Left renal cortex interstitium (tissue), 4 donors: ENCODE measurements at places on chromosomes 6 and 20.

DNA sequence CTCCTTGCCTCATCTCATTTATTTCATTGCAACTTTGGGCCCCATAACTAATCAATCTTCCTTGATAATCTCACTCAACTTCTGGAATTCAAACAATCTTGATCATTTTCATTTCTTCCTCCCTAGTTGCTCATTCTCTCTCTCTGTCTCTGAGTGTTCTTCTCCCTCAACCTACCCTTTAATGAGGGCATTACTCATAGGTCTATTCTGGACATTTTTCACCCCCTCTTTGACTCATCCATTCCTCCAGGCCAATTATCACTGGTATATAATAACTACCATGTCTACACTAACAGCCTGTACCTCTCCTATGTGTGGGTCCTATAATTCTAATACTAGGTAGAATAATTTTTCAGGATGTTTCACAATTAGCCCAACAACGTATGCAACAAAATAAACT, 78.8 kb downstream of the COL21A1 start:
- no peak for DNase-seq

GRCh38 chr6:128057541-128057940, 156.7 kb upstream of the THEMIS start:
- DNase-seq = no peak

DNA sequence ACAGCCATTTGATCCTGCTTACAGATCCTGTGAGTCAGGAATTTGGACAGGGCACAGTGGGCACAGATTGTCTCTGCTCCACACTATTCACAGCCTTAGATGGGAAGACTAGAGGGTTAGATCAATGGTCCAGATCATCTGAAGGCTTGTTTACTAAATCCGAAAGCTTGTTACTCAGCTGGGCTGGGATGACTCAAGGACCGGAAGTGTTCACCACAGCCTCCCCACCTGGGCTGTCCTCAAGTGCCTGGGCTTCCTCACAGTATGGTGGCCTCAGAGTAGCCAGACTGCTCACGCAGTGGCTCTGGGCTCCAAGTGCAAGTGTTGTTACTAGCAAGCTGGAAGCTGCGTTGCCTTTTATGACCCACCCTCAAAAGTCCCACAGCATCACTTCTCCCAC, 75.4 kb upstream of the INSM1 start:
- DNase-seq = no peak

DNA sequence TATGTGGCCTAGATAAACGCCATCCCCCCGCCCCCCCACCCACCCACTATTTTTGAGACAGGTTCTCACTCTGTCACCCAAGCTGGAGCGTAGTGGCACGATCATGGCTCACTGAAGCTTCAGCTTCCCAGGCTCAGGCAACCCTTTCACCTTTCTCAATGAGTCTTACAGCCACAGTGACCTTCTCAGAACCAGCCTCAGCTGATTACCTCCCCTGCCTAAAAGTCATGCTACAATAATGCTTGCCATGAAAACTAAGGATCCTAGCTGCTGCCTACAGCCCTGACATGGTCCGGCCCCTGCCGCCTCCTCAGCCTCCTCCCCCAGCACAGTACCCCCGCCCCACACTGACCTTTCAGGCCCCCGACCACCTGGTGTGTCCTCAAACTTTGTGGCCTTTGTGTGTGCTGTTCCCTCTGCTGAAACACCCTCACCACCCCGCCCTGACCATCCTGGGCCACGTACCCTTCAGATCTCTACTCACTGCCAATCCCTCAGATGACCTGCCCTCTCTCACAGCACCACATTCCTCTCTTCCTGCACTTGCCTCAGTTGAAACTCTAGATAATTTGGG, 31.3 kb downstream of the PNPLA1 start:
- no peak for DNase-seq

- DNase-seq = no peak
Measured at GRCh38 chr6:122264557-122264956, 134.9 kb upstream of the HSF2 start.

DNA sequence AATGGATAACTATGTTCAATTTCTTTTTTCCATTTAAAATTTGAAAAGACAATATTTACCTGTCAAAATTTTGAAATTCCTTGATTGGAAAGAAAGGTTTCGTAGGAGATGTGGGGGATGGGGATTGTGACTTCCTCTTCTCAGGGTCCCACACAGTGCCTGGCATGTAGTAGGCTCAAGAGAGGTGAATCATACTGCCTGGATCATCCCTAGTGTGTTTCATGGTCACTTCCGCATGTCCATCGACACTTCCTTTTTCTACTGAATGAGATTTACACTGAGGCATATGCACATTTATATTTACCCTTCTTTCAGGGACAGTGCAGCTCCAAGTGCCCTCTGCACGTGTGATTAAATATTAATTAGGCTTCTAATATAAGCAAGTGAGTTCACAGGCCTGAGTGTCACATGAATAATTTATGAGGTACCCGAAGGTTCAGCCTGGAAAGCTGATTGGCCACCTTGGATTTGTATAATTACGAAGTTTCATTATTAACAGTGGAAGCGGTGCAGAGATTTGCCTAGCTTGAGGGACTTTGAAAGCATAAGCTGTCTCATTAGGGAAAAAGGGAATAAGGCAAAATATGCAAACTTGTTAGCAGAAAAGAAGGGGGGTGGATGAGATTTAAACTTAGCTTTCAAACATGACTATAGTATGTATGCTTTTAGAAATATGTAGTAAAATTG, 177.5 kb upstream of the MMS22L start:
- DNase-seq = no peak

DNA sequence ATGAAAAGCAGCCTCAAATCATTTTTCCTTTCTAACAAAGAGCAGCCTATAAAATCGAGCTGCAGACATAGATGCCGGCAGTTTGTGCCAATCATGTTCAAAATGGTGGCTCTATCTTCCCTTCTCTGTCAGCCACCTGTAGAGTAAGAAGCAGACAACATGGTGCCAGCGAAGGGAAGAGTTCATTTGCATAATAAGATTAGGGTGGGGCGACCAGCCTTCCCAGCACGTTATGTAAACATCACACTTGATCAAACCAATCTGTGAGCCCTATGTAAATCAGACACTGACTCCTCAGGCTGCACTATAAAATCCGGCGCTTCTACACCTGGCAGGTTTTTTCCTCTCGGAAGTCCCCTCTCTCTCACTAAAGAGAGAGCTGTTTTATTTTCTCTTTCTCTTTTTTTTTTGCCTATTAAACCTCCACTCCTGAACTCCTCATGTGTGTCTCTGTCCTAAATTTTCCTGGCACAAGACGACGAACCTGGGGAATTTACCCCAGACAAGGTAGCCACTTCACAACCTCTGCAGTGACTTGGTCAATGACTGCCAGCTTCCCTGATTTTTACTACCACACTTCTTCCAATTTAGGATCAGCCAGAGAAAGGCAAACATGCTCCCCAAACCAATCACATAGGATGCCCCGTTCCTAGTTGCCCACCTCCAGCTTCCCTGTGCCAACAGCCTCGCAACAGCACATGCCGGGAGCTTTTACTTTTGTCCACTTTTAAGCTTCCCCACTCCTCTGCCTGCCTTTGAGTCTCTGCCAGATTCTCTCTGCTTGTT, 12.9 kb downstream of the TPMT start:
- DNase-seq = no peak

DNA sequence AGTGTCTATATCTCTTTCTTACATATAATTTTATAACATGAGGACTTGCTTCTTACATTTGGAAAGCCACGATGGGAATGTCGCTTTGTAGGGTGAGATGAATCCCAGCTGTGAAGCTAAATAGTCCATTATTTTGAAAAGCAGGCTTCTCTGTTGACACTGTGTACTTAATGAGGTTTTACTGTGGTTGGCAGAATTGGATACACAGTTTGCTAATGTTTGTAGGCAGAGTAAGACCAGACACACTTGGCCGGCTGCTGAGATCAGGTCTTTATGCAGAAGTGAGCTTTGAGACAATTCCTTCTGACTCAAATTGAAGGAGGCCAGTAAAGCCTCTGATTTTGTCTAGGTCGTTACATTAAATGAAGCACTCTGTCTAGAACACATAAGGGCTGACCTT, 93.0 kb downstream of the NDUFAF5 start:
- no peak for DNase-seq

- no peak for DNase-seq
Measured at GRCh38 chr6:147447835-147448611, 60.5 kb upstream of the SAMD5 start.

DNA sequence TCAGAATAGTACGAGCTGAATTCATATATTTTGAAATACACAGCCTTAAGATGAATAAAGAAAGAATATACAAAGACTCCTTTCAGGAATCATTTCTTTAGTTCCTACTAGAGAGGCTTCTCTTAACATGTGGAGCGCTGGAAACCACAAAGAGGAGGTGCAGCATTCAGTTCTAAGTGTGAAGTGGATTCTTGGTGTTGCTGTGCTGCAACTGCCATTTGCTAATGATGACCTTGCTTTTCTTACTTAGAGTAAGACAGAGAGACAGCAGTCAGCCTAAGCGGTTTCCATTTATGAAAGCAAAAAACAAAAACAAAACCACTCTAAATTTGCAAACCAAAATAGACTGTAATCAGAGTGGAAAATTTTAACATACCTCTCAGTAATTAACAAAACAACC, 629.0 kb downstream of the EPHA7 start:
- no peak for DNase-seq

DNA sequence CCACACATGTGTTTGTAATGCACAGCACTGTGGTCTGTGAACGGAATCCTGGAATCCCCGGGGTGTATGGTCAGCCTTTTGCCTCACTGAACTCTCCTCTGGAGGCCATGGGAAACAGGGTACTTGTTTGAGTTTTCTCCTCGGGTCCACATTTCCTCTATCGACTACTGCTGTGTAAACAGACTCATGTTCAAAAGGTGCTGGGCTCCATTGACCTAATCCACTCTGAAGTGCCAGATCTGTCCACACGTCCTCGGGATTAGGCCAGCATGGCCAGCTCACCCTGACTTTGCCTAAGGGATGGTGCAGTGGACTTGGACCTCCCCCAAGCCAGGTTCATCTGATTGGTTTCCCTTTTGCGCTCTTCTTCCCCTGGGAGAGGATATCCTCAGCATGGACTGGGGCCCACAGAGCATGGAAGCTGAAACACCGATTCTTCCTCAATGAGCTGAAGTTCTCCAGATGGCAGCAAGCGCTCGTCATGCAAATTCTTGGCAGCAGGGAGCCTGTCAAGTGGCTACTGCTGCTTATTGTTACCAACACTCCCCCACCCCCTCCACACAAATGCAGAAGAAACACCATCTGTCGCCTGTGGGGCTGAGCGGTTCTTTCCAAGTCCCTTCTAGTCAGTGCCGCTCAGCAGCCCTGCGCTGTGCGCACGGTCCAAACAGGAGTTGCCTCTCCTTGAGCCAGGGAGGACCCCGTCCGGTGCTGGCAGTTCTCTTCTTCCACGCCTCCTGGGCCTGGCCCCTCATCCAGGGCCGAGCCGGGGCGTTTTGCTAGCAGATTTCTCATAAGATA, 292.6 kb upstream of the MARCKS start:
- peak; percentile 70 for DNase-seq

GRCh38 chr6:19535351-19535750, 301.8 kb upstream of the ID4 start:
- DNase-seq = no peak

GRCh38 chr6:34030831-34031624, 114.9 kb downstream of the GRM4 start:
- no peak for DNase-seq

- no peak for DNase-seq
Measured at GRCh38 chr20:19274001-19274400, 61.6 kb downstream of the SLC24A3 start.

- peak; percentile 92 for DNase-seq
Measured at GRCh38 chr6:31814677-31815024, 432 bp downstream of the HSPA1L start.

DNA sequence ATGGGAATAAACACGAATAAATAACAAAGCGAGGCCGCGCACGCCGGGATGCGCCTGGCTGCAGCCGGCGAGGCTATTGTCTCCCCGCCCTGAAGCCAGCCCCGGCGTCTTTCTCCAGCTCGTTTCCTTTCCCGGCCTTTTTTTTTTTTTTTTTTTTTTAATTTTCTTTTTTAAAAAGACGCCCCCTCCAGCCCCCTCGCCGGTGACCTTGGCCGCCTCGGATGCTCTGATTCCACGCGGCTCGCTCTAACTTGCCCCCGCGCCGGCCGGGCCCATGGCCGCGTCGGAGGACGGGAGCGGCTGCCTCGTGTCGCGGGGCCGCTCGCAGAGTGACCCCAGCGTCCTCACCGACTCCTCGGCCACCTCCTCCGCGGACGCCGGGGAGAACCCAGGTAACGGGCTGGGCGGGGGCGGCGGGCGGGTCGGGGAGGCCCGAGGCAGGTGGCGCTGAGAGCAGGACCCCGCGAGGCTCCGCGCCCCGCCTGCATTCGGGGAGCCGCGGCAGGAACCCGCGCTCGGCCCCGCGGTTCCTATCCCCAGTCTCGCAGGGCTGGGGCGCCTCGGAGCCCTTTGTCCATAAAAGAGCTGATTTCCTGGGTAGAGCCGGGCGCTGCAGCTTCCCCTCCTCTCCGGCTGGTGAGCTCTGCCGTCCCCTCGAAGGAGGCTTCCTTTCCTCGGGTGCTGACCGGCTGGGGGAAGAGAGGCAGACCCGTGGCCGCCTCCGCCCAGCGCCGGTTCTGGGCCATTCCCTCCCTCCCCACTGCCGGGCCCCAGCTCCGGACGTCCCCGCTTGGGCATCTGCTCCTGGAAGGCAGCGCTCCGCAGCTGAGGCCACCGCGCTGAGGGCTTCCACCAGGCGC, 631 bp downstream of the PHACTR3 start:
- no peak for DNase-seq

DNA sequence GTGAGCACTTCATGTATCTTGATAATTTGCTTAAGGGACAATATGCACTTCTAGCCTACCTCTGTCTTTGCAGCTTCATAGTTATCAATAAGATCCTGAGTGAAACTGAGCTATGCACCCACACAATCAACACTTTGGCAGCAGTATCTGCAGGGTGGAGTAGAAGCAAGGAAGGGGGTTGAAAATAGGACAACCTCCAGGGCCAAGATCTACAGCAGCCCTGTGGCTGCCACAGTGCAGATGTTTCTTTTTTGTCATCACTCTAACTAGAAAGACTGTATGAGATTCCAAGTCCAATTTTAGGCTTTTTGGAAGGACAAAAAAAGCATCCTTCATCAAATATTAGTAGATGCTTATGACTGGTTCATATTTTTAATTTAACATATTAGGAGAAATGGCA, 336.1 kb upstream of the CITED2 start:
- no peak for DNase-seq

DNA sequence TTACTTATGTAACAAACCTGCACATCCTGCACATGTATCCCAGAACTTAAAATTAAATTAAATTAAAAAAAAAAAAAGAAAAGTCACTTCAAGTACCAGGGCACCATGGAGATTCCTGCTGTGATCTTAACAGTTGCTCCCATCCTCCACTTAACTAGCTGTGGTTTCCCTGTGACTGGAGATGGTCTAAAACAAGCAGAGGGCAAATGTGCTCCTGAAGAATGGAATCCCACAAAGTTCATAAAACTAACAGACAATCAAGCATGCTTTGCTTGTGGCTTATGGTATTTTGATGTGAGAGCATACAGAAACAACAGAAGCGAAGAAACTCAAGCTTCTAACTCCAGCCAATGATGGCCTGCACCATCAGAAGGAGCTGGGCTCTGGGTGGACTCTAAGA, 153.6 kb upstream of the KCNK16 start:
- DNase-seq = no peak
